ENCODE measurements at places on chromosomes 4 and X. TPM values are rescaled to one million over a fixed set of nuclear protein-coding genes. Genes with fewer than 3 reads are reported as not detected.

ARR3 gene
- not detected for total RNA-seq

SASH3 gene
- 148 TPM for total RNA-seq

MAEA gene
- total RNA-seq: 48.4 TPM

PRSS12 gene
- total RNA-seq: 0.07 TPM

USP17L10 gene
- total RNA-seq: not detected

HMGN5 gene
- 2.7 TPM for total RNA-seq

IBSP gene
- not detected for total RNA-seq

GAGE1 gene
- total RNA-seq: not detected

MAGEA8 gene
- not detected for total RNA-seq

HMX1 gene
- total RNA-seq: not detected

MAGEC1 gene
- total RNA-seq: not detected

SPIN2A gene
- total RNA-seq: 0.72 TPM

ZCCHC18 gene
- total RNA-seq: 1.4 TPM

SNCA gene
- total RNA-seq: 0.37 TPM

KIT gene
- 0.22 TPM for total RNA-seq

RASSF6 gene
- total RNA-seq: not detected

TBC1D9 gene
- total RNA-seq: not detected

PDZD4 gene
- 5.0 TPM for total RNA-seq

ARMCX1 gene
- 3.3 TPM for total RNA-seq

GPRASP1 gene
- total RNA-seq: 7.4 TPM

C4orf36 gene
- not detected for total RNA-seq

Data from activated T-cell treated with anti-CD3 and anti-CD28 coated beads, Interleukin-2, amount 50 U/mL, for 72 hours (primary cell).